Endothelial cell (in vitro differentiated cells): ENCODE measurements at places on chromosomes 1 and 21. TPM values are rescaled to one million over a fixed set of nuclear protein-coding genes. Genes with fewer than 3 reads are reported as not detected.

The FAM72B gene
- 12.0 TPM for total RNA-seq

The DNAI4 gene
- 5.1 TPM for total RNA-seq

- H3K4me3 ChIP-seq = no peak overlapping the region
- DNase-seq = no peak
- H3K27me3 ChIP-seq = peaks cover 2% of the 10 kb centered on the region
- H3K4me1 ChIP-seq = peaks cover 6% of the 10 kb centered on the region
- H3K36me3 ChIP-seq = no peaks in the 10 kb centered on the region
- H3K27ac ChIP-seq = no peak overlapping the region
Measured at GRCh38 chr1:115069659-115070308, 19.5 kb downstream of the TSPAN2 start.

DNA sequence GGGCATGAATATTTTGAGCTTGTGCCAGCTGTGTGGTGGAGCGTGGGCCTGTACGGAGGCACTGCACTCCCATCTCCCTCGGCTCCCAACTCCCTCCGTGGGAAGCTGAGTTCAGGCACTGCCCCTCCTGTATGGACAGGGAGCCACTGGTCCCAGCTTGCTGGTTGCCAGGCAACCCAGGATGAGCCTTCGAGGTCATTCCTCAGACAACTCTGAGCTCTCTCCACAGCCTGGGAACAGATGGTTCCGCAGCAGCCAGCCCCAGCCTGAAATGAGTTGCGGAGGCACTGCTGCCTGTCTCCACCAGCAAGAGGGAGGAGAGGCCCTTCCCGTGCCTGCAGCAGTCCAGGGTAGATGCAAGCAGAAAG is 58.4 kb upstream of the TENT5B start:
- no peaks in the 10 kb centered on the region for H3K36me3 ChIP-seq
- peak overlapping the region; percentile 26 for H3K27ac ChIP-seq
- peaks cover 2% of the 10 kb centered on the region for H3K27me3 ChIP-seq
- DNase-seq = no peak
- no peak overlapping the region for H3K4me3 ChIP-seq
- H3K4me1 ChIP-seq = peaks cover 3% of the 10 kb centered on the region

- no peak overlapping the region for H3K4me3 ChIP-seq
- DNase-seq = no peak
- no peak overlapping the region for H3K27ac ChIP-seq
Measured at GRCh38 chr1:25999041-25999800, 1.4 kb upstream of the PAFAH2 start.

GRCh38 chr1:228172591-228173527 is 7.3 kb downstream of the IBA57 start:
- H3K27me3 ChIP-seq = peaks cover 12% of the 10 kb centered on the region
- H3K36me3 ChIP-seq = peaks cover 13% of the 10 kb centered on the region
- peaks cover 4% of the 10 kb centered on the region for H3K4me1 ChIP-seq
- H3K27ac ChIP-seq = peak overlapping the region; percentile 72

DNA sequence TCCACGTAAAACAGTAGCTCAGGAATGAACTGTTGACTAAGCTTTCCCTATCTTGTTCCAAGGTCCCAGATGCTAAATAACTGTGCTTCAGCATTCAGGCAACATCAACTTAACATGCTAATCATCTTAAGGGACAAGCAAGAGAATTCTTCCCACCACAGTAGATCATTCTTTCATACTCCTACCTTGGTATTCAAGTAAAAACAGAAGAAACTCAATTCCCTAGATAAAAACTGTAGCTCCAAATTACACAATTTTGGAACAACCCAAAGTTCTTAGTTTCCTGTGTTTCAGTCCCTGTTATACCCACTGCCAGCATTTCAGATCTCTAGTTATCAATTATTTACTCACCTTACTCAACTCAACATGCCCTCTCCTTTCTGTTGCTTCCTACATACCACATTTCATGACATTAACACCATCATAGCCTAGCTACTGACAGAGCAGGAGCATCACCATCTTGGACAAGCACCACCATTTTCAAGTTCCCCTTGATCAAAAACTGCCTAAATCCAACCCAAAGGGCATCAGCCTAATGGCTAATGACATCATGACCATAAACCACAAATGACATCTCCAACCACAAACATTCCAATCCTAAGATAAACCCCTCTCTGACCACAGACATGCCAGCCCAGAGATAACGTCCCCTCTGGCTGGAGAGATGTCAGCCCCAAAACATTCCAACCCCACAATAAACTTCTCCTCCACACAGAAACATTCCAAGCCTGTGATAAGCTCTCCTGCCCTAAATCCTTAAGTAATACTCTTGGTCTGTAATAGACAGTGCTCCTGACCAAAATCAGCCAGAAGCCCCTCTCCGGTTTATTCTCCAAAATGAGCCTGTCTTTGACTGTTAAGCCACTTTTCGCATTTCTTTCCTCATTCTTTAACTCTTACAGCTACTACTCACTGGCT is 191.2 kb downstream of the RERE start:
- peak overlapping the region; percentile 10 for H3K27ac ChIP-seq
- DNase-seq = no peak
- H3K36me3 ChIP-seq = no peaks in the 10 kb centered on the region
- peaks cover 41% of the 10 kb centered on the region for H3K4me1 ChIP-seq

- H3K36me3 ChIP-seq = no peaks in the 10 kb centered on the region
- H3K4me3 ChIP-seq = no peak overlapping the region
- H3K4me1 ChIP-seq = no peaks in the 10 kb centered on the region
- H3K27ac ChIP-seq = no peak overlapping the region
- H3K27me3 ChIP-seq = no peaks in the 10 kb centered on the region
Measured at GRCh38 chr1:202268817-202269216, 72.9 kb downstream of the UBE2T start.
